ENCODE measurements at places on chromosomes 4 and X.

- DNase-seq: no peak
Observed at GRCh38 chrX:88991583-88992132, 244.6 kb downstream of the CPXCR1 start.

GRCh38 chr4:118585015-118585414 is 100.2 kb upstream of the METTL14 start:
- DNase-seq: no peak

DNA sequence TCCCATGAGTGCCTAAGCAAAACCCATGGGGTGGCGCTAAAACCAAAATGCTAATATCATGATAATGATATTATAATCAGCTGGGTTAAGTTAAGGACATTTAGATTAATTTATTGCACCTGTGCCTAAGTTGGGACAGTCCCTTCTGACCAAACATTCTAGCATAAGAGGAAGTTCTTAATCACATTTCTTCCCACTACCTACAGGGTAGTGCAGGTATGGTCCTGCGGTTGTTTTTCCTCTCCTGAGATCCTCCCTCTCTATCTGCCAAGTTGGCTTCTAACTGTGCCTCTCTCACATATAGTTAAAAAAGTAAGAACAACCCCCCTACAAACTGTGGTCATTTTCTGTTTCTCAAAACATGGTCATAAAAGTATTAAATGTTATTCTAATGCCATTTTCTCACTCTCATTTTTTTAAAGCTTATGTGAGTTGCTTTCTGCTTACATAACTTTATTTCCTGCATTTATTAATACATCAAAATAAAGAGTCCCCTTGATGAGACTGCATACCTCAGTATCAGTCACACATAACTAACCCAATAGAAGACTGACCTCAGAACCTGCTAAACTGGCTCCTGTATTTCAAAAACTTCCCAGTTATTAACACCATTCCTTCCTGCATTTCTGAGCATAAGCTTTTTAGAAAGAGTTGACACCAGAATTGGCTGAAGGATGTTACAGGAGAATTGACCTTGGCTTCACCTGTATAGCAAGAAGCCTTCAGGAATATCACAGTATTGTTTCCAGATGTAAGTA is 1332.5 kb downstream of the FSTL5 start:
- DNase-seq: no peak

DNA sequence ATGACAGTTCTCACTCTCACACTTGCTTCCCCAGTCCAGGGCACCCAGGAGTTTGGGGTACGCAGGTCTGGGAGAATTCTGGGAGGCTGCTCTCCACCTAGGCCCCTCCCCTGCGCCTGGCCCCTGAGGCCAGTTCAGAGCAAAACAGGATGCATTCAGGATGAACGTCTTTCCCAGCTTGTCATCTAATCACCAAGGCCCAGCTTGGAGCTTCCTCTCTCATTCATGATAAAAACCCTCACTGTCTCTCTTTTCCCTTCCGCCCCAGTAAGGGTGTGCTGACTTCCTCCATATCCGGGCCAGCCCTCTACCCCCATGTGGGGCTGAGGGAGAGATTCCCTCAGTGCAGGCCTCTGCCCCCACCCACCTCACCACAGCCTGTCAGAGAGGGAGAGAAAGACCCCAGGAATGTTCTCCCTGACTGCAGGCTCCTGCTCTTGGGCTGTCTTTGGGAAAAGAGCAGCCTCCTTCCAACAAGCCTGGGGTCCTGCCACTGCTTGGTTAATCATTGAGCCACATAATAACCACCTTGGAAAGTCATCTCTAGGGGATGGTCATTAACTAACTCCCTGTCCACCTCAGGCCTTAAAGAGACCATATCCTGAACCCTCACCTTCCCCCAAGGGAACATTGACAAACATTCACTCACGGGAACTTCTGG is 50.1 kb downstream of the STARD8 start:
- DNase-seq: no peak

- DNase-seq: no peak
Observed at GRCh38 chr4:25567253-25567652, 88.4 kb upstream of the SLC34A2 start.

- DNase-seq: no peak
Observed at GRCh38 chr4:28093071-28093470, 1232.4 kb downstream of the STIM2 start.

DNA sequence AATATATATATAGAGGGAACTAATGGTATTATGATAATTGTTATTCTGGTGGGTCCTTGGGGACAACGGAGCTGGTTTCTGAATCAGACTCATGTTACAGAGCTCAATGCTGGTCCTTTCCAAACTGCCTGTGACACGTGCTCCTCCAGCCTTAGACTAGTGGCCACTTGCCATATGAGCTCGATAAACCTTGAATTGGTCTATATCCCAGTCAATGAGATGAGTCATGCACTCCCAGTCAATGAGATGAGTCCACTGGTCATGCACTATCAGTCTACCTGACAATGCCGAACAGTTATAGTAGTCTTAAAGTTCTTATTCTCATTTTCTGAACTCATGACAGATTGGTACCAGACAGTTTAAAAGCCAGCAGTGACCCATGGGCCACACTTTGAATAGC is 325.2 kb downstream of the LDB2 start:
- DNase-seq: no peak

All from GOT3 (cell line).